Effector CD4-positive, alpha-beta T cell (primary cell): ENCODE measurements at places on chromosomes 6 and 20.

GRCh38 chr6:151317103-151317994, 74.0 kb downstream of the ZBTB2 start:
- no peak for DNase-seq

DNA sequence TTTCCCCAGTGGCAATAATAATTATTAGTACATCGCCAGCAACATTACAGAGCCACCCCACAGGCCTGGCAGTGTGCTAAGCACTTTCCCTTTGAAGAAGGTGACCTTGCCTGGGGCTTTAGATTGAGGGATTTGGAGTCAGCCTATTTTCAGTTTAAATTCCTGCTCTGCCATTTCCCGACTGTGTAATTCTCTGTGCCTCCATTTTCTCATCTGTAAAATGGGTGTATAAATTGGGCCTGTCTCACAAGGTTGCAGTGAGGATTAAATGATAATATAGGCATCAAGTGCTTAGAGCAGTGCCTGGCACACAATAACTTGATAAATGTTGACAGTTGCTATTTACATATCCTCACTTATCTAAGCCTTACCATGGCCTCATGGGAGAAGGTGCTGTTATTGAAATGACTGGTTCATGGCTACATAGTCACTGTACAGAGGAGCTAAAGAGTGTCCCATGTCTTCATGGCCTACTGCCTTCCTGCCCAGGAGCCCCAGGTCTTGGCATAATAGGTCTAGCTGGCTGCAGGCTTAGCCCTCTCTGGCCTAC, 5.1 kb upstream of the SCRT2 start:
- no peak for DNase-seq

GRCh38 chr6:100305209-100305869, 159.4 kb downstream of the SIM1 start:
- no peak for DNase-seq

GRCh38 chr6:138109042-138109997, 2.1 kb upstream of the PERP start:
- DNase-seq: peak; percentile 69

- DNase-seq: no peak
Measured at GRCh38 chr6:144586986-144587385, 301.9 kb downstream of the UTRN start.

GRCh38 chr6:137261361-137261760, 42.2 kb upstream of the IFNGR1 start:
- no peak for DNase-seq

- no peak for DNase-seq
Measured at GRCh38 chr6:168150551-168151320, 71.7 kb upstream of the FRMD1 start.

DNA sequence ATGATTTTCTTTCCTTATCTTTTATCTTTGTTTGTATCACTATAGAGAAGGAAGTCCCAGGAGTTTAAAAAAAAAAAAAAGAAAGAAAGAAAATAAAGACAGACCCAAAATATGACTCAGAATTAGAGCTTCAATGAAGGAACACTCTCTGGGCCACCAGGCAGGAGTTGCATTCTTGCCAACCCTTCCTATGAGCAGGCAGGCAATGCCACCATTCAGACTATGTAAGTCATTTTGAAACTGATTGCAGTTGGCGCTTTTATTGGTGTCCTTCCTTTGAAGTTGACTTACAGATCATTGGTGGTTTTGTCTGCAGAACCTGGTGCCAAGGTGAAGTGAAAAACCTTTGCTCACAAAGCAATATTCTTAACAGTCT, 50.3 kb downstream of the MYB start:
- no peak for DNase-seq

DNA sequence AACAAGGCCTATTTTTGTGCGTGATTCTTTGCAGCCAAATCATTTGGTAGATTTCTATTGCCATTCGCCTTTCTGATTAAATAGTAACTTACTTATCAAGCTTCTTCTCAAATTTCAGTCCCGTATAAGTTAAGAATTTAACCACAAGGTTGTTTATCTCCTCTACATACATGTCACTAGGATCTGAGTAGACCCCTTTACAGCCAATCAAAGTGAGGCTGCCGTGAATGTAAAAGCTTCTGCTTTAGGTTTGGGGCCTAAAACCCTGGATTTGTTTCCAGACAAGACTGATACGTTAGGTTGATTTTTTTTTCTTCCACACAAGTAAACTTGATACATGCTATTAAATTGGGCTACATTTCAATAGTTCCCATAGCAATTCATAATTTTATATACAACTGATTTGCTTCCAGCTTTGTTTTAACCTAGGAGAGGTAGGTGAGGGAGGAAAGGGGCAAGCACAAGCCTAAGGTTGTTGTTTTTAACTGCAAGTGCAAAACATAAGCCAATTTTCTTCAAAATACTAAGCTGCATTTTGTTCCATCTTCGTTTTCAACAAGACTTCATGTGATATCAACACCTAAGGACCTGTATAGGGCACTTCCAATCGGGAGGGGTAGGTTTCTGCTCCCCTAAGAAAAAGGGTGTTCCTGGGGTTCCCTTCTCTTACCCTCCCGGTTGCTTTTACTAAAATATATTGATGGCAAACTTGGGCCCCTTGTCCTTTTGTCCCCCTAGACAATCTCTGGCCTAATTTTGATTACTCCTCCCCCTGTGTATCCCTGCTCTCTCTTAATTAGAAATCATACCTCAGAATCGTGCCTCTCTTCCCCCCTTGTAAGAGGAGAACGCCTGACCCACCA, 1.7 kb downstream of the RANBP9 start:
- DNase-seq: peak; percentile 10

GRCh38 chr6:80214436-80215022, 108.1 kb downstream of the BCKDHB start:
- no peak for DNase-seq

DNA sequence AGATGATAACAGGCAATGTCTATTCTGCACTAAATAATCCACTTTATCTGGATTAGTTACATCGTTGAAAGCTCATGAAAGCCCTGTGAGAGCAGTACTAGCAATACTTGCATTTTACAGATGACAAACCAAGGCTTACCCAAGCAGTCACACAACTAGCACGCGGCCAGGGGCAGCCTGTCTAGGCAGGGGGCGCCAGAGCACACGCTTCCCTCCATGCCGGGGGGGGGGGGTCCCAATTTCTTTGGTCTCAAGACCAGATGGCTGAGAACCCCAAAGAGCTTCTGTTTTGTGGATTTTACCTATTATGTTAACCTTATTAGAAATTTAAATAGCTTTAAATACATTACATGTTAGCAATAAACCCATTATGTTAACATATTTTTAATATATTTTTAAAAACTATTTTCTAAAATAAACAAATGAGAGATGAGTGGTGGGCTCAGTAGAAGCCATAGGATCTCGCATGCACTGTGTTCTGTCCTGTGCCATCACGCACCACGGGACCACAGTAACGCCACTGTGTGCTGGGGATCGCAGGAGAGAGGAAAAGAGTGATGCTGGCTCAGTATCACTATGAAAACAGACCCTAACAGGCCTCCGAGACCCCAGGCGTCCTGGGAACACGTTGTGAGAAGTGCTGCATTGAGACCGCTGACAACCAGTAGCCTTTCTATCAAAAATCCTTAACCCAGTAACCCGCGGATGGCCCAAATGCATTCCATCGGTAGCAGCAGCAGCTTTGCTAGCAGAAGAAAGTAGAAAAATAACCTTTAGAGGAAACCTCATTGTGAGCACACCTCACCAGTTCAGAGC, 5.3 kb upstream of the PRR18 start:
- no peak for DNase-seq

DNA sequence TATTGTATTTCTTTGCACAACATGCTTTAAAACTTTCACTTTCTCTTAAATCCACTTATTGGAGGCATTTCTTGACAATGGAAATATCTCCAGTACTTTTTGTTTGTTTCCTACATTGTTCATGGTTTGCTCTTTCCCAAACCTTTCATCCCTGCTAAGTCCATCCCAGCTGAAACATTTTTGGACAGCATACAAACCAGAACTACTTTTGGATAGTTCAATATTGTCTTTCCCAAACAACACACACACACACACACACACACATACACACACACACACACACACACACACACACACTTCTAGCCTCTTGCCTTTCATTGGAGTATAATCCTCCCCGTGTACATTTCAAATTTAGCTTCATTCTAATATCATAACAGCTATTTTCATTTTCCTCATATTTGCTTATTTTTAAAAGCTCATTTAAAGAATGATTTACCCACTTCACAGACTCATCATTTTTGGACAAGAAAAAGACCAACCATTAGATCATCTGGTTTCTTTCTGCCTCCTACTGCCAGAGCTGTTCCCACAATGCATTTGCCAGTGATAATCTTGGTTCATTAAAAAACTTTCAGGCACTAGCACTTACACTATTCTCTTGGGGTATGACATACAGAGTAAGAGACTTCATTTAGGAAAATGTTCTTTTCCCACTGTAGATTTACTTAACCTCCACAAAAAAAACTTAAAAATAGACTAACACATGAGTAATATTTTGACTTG, 248.1 kb downstream of the CD109 start:
- DNase-seq: no peak

DNA sequence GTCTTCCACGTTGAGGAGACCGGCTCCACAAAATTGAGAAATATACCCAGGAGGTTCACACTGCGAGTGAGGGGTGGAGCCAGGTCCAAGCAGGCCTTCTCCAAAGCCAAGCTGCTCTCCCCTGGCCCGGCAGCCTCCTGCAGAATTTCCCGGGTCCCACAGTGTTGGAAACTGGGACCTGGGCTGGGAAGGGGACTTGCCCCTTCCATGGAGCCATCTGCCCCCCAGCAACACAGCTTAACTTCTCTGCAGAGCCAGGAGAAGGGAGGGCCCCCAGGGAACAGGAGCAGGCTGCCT, 35.4 kb downstream of the MDFI start:
- no peak for DNase-seq
